HS-27A (cell line): ENCODE measurements at places on chromosomes 2 and 18.

- no peak for DNase-seq
Observed at GRCh38 chr18:26791676-26792075, 73.8 kb downstream of the AQP4 start.

GRCh38 chr18:12858991-12859390 lies 25.0 kb downstream of the PTPN2 start:
- no peak for DNase-seq

DNA sequence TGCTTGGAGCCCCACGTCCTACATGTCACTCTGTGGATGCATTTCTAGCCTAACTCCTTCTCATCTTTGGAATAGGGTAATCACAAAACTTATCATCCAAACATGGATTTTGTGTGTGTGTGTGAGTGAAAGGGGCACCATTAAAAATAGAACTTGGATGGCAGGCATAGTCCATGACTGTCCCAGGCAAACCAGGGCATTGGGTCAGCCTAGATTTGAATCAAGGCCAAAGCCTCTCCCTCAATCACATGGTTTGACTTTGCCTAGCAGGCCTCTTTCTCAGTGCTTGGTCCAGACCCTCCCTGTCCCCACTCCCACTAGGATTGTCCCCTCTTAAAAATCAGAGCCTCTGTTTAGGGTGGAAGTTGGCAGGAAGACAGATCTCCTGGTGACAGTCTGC lies 67.4 kb upstream of the BCL2L11 start:
- no peak for DNase-seq

- DNase-seq: no peak
Observed at GRCh38 chr2:35081001-35081621, 1274.5 kb upstream of the CRIM1 start.

- no peak for DNase-seq
Observed at GRCh38 chr2:175161-175786, 88.6 kb downstream of the SH3YL1 start.

DNA sequence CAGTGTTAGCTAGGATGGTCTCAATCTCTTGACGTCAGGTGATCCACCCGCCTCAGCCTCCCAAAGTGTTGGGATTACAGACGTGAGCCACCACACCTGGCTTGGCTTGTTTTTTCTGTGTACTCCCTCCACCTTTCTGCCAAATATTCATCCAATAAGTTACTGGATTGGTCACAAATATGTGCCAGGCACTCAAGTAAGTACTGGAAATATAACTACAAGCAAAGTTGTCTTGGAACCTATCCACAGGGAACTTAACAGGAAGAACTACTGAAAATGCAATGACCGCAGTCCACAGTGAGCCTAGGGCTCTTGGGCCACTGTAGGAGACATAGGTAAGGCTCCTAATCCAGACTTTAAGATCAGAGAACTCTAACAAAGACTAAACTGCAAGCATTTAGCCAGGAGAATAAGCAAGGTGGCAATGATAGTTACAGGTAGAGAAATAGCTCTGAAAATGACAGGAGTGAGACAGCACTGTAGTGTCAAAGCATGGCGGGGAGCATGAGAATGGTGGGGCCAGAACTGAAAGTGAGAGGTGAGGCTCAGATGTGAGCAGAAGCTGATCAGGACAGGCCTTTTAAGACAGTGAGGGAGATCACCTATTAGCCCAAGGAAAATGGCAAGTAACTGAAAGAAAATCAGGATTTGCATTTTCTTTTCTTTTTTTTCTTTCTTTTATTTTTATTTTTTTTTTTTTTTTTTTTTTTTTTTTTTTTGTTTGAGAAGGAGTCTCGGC lies 252.1 kb downstream of the RBM43 start:
- no peak for DNase-seq

GRCh38 chr2:88687384-88687783 lies 4.1 kb upstream of the RPIA start:
- no peak for DNase-seq

DNA sequence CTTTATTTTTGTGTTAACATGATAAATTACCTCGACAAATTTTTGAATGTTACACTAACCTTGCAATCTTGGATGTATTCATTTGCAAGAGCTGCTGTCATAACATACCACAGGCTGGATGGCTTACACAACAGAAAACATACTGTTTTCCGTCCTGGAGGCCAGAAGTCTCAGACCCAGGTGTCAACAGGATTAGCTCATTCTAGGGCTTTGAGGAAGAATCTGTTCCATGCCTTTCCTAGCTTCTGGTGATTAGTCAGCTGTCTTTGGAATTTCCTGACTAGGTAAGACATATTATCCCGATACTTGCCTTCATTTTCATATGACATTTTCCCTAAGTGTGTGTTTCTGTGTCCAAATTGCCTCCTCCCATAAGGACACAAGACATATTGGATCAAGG lies 188.6 kb upstream of the CDH19 start:
- DNase-seq: no peak

DNA sequence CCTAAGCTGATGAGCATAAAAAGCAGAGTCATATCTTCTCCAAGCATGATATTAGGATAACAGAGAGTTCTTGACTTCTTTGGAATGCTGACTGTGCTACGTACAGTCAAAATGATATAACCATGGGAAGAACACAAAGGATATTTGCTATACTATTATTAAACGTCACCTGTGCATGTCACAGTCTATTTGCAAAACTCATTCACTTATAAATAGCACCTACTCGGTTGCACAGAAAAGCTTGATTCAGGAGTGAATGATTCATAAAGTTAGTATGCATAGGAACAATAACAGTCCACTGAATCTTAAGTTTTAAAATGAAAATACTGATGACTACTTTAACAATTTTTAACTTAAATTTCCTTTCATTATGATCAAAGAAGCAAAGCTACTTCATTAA lies 83.3 kb downstream of the SP3 start:
- DNase-seq: no peak

GRCh38 chr2:45724335-45724734 lies 72.9 kb downstream of the PRKCE start:
- DNase-seq: no peak
